ENCODE measurements at places on chromosomes 12 and 14. TPM values are rescaled to one million over a fixed set of nuclear protein-coding genes. Genes with fewer than 3 reads are reported as not detected.

Gene PZP
- total RNA-seq: not detected

Gene SERPINA5
- 0.33 TPM for total RNA-seq

Gene KLRK1
- not detected for total RNA-seq

Gene KRT77
- not detected for total RNA-seq

Gene KLHDC1
- total RNA-seq: 3.4 TPM

Gene SDS
- total RNA-seq: not detected

Gene HAL
- 1.2 TPM for total RNA-seq

Gene KRT72
- not detected for total RNA-seq

Gene FZD10
- not detected for total RNA-seq

Gene PRR4
- total RNA-seq: 1.2 TPM

Gene VWF
- total RNA-seq: 0.92 TPM
